Aortic smooth muscle cell (primary cell): ENCODE measurements at places on chromosomes 4 and X. TPM values are rescaled to one million over a fixed set of nuclear protein-coding genes. Genes with fewer than 3 reads are reported as not detected.

The ADGRG4 gene
- total RNA-seq, result not detected in 2 replicates

The BTC gene
- 0.92 and 0.93 TPM in 2 replicates for total RNA-seq

The MAPK10 gene
- total RNA-seq, result 26.1 and 28.1 TPM in 2 replicates

The GPR143 gene
- 0.13 TPM in 1 of 2 replicates, not detected in the other for total RNA-seq

The FGF5 gene
- 3.2 and 18.8 TPM in 2 replicates for total RNA-seq

The SHOX gene
- not detected in 2 replicates for total RNA-seq

The CLDN22 gene
- not detected in 2 replicates for total RNA-seq
